ENCODE measurements at places on chromosomes 1 and 21.

DNA sequence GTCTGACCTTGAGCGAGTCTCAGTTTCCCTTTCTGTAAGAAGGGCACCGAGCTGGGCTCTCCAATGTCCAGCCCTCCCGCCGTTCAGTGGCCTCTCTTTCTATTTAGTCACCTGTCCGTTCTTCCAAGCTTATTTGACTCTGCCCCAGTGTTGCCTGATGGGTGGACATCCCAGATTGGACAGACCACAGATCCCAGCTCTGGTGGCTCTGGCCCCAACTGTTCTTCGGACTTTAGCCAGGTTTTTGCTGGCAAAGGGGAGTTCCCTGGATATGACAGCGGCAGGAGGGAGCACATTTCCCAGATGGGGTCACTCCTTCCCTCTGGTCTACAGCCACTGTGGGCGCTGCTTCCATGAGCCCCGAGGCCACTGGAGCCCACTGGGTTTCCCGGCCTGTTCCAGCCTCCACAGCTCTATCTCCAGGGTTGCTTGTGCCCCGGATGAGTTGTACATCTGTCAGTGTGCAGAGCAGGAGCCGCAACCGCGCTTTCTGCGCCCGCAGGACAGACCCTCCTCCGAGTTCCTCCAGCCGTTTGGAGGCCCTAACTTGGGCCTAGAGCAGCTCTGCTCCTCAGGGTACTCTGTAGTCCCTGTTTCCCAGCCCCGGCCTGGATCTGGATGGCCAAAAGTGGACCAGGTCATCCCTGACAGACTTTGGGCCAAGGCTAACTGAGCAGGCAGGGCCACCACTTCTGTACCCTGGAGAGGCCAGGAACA is 3.8 kb downstream of the DMBX1 start:
- DNase-seq, result no peak

DNA sequence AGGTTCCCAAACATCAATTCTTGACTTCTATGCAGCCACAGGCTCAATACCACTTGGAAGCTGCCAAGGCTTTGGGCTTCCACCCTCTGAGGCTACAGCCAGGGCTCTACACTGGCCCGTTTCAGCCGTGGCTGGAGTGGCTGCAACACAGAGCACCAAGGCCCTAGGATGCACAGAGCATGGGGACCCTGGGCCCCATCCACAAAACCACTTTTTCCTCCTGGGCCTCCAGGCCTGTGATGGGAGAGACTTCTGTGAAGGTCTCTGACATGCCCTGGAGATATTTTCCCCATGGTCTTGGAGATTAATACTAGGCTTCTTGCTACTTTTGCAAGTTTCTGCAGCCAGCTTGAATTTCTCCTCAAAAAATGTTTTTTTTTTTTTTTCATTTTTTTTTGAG is 655.4 kb upstream of the ZP4 start:
- no peak for DNase-seq

- DNase-seq, result no peak
These were observed 109.7 kb downstream of the CACNA1E start for GRCh38 chr1:181593042-181593441.

DNA sequence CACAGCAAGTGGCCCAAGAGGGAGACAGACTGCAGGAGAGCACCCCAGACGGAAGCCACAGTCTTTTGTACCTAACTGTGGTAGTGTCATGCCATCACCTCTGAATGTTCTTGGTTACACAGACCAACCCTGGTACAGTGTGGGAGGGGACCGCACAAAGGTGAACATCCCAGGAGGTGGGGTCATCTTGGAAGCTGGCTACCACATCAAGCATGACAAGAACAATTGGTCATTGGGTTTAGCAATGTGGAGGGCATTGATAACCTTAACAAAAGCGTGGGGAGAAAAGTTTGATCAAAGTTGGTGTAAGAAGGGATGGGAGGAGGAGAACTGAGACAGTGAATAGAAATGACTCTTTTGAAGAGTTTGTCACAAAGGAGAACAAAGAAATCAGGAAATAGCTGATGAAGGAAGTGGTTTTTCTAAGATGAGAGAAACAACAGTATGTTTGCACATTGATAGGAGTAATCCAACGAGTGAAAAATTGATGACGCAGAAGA is 87.1 kb upstream of the CACNA1E start:
- DNase-seq, result no peak

DNA sequence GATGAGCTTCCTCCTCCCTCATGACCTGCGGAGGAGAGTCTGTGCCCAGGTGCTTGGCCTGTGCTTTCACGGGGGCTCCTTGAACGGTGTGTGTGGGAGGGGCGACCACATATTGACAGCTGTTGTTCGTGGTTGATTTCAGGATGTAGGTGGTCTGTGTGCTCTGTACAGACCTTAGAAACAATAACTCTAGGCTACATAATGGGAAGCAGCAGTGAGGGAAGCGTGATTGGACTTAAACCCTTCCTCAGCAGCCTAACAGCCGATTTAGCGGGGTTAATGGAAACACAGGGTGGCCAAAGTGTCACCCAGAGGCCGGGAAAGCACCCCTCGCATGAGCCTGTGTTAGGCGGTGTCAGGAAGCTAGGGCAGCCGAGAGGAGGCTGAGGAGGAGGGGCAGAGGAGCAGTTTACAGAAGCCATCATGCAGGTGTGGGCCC is 56.0 kb downstream of the TBCE start:
- no peak for DNase-seq

- DNase-seq, result no peak
These were observed 5.7 kb downstream of the HSPG2 start for GRCh38 chr1:21931171-21932093.

DNA sequence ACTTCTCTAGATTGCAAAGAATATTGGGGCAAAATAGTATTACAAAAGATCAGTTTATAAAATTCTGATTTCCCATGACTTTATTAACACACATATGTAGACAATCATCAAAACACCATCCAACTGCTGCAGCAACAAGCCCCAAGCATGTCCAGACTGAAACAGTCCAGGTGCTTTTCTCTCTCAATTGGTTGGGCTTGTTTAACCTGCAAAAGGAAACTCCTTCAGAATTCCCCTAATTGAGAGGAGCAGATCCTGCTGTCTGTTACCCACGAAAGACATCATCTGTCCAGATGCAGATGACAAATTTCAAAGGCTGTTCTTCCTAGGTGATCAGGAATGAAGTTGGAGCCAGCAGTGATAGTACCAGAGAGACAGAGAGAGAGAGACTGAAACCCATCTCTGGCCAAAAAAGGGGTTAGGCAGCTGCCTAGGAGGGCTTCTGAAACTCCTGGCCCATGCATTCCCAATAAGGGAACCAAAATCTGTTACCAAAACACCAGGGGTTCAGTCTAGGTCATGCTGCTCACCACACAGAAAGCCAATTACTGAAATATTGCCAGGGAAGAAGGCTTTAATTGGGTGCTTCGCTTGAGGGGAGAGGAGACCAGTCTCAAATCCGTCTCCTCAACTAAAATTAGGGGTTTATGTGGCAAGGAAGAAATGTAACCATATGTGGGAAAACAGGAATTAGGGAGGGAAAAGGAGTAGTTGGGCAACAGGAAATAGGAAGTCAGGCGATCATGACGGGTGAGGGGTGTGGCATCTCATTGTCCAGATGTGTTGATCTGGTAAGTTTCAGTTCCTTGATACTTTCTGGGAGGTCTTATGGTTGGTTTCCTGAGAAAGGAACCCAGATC is 34.7 kb upstream of the RGL1 start:
- no peak for DNase-seq

DNA sequence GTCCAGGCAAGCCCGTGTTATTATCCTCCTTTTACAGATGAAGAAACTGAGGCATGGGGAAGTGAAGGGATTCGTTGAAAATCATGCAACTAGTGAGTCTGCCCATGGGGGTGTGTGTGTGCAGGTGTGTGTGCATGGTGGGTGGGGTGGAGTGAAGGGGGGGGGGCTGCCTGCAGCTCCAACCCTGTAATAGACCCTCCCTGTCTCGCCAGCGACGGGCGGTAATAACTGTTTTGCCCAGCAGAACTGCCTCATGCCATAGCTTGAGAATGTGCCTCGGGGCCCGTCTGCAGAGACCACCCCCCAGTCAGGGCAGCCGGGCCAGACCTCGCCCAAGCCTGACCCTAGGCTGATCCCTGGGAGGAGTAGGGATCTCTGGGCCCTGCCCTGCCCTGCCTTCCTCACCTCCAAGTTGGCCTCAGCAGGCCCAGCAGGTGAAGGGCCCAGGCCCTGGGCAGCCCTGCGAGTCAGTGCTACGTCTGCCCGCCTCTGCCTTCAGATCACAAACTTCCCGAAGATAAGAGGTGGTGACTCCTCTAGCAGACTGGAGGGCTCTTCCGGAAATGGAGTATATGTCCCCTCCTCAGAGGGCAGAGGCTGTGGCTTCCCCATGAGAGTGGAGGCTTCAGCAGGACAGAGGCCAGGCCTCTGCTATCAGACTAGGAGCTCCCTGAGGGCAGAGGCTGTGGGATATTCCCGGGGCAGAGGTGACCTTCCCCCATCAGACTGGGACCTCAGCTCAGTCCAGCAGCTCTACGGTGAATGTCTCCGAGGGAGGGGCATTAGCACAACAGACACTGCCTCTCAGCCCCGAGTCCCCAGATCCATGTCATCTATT is 15.7 kb upstream of the EPHA2 start:
- no peak for DNase-seq

- DNase-seq, result no peak
These were observed 5.3 kb downstream of the SCMH1 start for GRCh38 chr1:41236781-41237180.

DNA sequence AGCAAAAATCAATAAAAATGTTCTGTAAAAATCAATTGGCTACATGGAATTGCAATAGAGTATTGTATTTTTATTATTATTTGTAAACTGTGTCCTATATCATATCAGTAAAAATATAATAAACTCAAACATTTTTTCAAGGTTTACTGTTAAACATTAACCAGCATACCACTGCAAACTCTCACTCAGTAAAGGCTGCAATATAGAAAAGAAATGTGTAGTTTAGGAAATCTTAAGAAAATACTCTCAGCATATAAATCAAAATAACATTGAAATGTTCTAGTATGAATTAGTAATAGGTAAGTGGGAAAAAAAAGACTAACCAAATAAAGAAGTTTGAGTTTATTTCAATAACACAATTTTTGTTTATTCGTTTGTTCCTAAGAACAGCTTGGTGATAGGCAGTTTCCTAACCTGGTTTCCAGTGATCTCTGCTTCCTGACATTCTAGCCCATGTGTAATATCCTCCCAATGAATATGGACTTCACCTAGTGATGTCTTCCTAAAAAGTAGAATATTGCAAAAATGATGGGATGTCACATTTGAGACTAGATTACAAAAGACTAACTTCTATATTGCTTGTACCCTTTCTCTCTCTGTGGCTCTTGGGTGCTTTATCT is 870.1 kb downstream of the BRINP3 start:
- no peak for DNase-seq

GRCh38 chr1:180632326-180633056 is 669 bp downstream of the XPR1 start:
- peak; percentile 51 for DNase-seq

GRCh38 chr21:36504067-36505058 is 24.4 kb upstream of the CLDN14 start:
- peak; percentile 37 for DNase-seq

DNA sequence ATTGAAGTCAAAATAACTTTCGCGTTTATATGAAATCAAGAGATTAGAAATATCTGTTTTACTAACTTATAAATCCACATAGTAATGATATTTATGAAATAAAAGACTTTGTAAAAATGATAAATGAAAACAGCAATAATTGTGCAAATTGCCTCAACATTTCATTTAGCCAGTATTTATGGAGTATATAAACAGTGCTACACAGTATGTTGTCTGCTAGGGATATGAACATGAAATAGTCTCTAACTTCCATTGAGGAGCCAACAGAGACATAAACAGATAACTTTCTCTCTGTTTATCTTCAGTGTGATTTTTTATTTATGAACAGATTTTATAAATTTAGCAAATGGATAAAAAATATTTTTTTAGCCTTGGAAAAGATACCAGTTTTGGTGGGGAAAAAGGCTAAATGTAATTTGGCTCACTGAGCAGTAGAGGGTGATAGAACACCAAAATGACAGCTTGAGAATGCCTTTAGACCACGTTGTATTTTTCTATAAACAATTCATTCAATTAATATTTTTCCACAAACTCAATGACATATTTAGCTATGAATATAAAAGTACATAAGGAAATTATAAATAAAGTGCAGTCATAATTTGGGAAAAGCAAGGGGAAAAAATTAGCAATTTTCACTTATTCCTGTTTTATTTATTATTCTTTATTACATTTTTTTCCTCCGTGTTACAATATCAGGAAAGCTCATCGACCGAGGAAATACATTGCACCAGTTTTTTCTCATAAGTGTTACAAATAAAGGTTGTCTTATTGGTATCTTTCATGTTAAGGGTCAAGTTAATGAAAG is 47.5 kb upstream of the EEIG2 start:
- peak; percentile 48 for DNase-seq

DNA sequence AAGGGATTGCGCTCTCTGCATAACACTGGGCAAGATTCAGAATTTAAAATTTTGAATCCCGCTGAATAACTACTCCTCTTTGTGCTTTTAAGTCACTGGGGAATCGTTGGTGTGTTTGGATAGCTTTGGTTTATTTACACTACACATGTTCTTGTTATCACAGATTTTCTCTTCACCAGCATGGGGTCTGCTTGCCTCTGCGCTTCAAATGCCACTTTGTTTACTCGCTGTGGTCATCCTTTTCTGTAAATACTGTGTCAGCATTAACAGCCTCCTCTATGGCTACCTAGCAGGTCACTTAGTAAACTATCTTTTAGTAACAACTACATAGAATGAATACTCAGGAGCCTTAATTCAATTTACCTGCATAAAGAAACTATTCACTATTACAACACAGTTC is 14.4 kb upstream of the KCNH1 start:
- no peak for DNase-seq

- no peak for DNase-seq
These were observed 243.9 kb downstream of the RRAGC start for GRCh38 chr1:38615680-38616079.

GRCh38 chr1:223712194-223712849 is at the start of gene CAPN2:
Gene CAPN2, plus strand, starts transcription at chr1:223712539. Its CDS starts 102 bp downstream, at chr1:223712641.
- peak; percentile 83 for DNase-seq

DNA sequence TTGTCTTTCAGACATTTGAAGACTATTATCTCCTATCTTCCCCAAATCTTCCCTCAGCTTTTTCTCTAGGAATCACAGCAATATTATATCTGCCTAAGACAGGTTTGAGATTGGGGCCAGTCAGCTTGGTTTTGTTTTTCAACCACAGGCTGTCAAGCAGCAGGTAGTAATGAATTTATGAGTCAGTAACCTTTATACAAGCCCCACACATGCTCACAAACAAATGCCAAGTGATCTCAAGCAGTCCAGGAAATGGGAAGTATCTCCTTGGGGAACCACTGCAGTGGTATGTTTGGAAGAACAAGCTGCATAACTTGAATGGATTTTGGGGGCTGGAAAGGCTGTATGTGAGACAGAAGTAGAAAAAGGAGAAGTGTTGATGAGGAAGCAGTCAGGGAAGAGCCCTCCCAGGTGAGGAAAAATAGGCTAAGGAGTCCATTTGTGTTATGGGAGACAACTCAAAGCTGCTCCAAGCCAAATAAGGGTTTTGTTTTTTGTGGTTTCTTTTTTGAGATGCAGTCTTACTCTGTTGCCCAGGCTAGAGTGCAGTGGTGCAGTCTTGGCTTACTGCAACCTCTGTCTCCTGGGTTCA is 2.1 kb downstream of the DHDDS start:
- no peak for DNase-seq
